Renal pelvis (tissue), 12 donors: ENCODE measurements at places on chromosomes 7 and 10.
A peak's percentile ranks its signal among the peaks of the same experiment; 100 is the strongest.

GRCh38 chr10:29946953-29947700 is 112.3 kb downstream of the JCAD start:
- no peak for DNase-seq

DNA sequence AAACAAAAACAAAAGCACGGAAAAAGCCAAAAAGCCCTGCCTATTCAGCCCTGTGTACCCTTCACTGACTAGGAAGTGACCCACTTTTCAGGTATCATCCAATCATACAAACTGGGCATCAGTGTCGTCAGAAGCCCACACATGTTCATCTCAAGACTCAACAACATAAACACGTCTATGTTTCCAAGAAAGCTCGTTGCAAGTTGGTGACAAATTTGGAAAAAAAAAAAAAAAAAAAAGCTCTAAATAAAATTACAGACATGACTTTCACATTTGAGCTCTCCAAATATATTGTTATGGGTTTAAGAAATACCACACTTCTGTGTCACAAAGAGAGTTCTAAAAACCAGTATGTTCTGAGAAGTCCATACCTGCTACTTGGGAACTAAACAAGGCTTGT is 204.7 kb upstream of the KLF14 start:
- DNase-seq, result no peak

DNA sequence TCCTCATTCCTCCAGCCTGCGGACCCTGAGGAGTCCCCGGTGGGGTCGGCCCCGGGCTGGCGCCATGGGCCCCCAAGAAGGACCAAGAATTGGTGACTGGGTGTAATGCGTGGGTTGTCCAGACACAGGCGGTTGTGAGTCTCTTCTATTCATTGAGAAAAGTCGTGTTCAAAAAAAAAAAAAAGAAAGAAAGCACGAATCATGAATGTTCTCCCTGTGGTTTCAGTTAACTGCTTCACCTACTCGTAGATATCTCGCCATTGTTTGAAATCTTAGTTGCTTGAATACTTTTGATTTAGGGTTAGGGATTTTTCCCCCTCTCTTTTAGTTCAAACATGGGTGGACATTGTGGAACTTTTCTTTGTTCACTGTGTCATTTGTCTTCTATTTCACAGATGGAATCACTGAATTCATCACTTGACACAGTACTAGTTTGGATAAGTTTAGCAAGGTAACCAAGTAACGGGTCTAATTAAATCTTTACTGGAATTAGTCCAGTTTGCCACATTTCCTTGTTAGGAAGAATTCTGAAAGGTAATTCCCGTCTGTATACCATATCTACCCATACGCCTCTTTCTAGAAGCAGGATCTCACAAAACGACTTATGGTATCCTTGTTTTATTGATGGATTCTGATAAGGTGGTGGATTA is 775 bp downstream of the STARD3NL start:
- DNase-seq, result peak; percentile 45

GRCh38 chr10:35876248-35876647 is 234.2 kb upstream of the FZD8 start:
- no peak for DNase-seq

DNA sequence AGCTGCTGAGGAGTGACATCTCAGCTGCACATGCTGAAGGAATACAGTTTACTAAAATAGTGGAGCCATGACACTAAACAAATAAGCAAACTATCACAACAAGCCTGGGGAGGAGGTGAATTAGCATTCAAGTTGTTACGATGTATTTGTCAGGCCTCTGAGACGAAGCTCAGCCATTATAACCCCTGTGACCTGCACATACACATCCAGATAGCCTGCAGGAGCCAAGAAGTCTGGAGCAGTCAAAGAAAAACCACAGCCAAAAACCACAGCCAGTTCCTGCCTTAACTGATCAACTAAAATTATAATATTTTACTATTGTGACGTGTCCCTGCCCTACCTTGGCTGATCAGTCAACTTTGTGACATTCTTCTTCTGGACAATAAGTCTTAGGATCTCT is 68.6 kb downstream of the NSUN6 start:
- no peak for DNase-seq

GRCh38 chr7:2205036-2205780 is 27.5 kb downstream of the MAD1L1 start:
- no peak for DNase-seq

DNA sequence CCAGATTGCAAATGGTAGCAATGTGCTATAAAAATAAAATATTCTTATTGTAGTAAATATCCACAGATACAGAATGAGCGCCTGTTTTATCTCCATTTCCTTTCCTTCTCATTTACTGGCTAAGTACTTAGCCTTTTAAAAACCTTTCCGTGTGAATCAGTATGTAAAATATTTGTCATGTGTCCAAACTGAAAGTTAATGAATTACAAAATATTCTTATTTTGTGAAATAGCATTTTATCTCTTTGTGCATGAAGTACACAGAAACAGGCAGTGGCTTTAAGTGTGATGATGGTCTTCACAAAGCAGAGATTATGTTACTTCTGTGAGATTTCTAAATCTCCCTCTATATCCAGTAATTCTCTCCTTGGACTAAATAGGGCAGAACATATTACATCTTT is 56.7 kb upstream of the KIAA1217 start:
- no peak for DNase-seq

- peak; percentile 88 for DNase-seq
These were observed 48.9 kb downstream of the DLG5 start for GRCh38 chr10:77877441-77878344.

DNA sequence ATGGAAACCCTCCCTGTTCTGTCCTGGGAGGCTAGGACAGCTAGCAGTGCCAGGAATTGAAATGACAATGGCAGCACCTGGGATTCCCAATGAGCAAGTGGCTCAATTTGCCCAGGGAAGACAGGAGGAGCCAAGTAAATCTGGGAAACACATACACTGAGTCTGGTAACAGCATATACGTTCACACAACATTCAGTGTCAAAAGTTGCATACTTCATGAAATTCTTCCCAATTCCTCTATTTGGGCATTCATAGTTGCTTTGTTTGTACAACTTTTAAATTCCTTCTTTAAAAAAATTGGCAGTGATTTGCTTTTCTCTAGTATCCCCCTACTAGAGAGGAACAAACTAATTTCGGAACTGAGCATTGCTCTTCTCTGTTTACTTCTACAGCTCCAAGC is 2.9 kb upstream of the FRMD4A start:
- no peak for DNase-seq

- DNase-seq, result no peak
These were observed 66.7 kb downstream of the PAX2 start for GRCh38 chr10:100811752-100812750.

DNA sequence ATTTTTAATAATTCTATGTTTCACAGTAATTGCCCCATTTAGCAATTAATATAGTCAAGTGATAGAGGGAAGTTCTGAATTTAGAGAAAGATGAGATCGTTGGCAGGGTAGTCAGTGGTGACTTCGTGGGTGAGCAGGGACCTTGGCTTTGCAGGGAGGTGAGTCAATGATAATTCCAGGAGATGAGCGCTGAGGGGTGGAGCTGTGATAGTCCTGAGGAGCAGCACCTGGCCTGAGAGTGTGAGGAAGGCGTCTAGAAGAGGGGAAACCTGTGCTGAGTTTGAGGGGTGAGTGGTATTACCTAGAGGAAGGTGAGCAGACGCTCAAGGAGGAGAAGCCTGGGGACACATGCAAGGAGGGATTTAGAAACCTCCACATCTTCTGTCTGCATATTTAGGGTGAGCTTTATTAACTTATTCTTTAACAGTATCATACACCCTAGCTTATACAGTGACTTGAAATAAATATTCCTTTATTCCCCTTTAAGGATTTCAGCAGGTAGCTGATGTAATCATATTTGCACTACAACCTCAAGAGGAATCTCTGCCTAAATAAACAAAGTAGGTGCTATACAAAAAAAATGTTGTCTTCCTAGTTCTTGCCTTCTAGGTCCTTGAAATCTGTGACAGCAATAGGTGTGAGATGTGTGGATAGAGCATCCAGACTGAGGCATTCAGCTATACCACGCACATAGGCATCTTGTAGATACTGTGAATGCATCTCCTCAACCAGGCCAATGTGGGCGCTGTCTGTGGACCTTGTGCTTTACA is 2.1 kb upstream of the TRIL start:
- no peak for DNase-seq

DNA sequence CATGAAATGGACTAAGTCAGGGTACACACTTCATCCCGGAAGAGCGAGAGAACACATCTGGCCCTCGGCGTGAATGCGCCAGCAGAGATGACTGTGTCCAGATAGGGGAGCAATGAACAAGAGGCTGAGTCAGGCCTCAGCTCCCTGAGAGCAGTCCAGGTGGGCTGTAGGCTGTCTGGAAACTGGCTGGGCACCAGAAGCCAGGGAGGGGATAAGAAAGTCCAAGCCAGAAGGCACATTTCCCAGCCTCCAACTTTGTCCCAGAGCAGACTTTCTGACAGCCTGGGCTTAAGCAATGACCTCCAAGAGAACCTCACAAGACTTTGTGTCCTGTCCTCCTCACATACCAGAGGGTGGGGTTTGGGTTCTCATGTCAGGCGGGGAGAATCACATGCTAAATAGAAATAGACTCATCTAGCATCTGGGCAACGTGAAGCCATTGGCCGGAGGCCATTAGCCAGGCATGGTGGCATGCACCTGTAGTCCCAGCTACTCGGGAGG is 157.2 kb downstream of the ARHGAP12 start:
- no peak for DNase-seq

- no peak for DNase-seq
These were observed 177.9 kb upstream of the BET1 start for GRCh38 chr7:94182066-94182465.

DNA sequence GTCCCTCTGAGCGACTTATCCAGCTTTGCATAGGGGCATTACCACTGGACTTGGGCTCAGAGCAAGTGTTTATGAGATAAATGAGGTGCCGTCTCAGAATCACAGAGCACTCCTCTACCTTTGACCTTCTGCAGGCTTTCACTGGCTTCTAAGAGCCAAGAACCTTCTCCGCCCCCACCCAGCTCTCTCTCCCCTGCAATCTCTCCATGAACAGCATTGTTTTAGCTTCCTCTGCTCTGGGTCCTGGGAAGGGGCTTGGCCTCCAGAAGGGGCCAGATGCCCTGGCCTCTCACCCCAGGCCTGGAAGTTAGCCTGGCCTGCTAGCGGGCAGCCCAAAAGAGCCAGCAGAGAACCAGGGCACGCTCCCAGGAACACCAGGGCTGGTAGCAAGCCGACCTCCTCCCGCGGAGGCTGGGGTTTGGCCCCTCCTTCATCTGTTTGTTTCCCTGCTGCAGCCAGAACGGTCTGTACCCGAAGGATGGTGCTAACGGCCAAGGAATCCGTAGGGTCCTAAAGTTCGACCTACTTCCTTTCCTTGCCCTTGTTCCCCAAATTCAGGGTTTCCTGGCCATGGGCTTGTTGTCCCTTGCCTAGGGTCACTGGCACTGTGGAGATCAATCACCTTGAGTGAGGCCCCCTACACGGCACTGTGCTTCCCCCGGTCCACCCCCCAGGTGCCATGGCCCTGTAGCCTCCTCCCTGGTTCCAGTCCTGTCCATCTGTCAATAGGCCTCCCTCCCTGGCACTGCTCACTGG is 18.7 kb upstream of the DDIT4 start:
- DNase-seq, result peak; percentile 77

- DNase-seq, result no peak
These were observed 270.7 kb downstream of the GALNT17 start for GRCh38 chr7:71402684-71403083.

DNA sequence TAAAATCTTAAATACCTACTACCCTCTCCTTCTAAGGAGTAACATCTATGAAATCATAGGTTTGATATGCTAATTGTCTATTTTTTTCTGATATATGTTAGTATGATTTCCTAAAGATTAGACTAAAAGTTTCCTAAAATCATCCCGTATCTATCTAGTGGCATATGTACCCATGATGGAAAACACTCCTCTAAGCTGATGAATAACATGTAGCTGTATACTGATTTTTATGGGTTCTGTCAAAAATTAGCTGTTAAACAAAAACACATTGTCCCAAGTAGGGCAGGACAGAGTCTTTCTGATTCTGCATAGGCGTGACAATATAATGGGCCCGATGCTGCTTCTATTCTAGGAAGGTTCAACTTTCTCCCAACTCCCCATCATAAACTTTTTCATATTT is 79.9 kb downstream of the ADAM22 start:
- DNase-seq, result no peak

- DNase-seq, result no peak
These were observed 957.8 kb downstream of the GATA3 start for GRCh38 chr10:9012312-9012711.

- DNase-seq, result no peak
These were observed 314.3 kb downstream of the HPSE2 start for GRCh38 chr10:98921316-98921715.

- DNase-seq, result no peak
These were observed 3.6 kb downstream of the TMEM254 start for GRCh38 chr10:80081801-80082750.

DNA sequence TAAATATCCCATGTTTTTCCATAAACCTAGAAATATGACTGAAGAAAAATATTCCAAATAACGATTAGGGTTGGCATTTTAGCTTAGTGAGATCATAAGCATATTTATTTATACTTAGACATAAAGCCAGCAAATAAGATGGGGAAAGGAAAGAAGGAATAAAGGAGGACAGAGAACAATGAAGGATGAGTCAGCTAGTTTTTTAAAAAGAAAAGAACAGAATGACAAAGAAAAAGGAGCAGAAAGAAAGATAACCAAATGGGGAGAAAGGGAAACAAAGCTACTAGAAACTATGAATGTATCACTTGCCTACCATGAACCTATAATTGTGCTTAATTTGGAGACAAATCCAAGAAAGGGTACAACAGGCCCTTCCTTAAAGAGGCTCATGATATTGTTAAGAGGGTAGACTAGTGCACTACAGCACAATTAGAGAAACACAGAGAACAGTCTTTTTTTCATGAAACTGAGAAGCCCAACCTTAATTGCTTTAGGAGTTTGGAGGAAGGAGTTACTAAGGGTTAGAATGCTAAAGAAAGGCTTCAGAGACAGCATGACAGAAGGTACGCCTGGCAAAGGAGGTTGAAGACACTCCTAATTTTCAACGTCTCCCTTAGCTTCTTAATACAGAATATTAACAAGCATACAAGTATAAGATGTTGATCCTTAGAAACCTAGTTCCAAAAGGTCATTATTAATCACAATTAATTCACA is 23.9 kb downstream of the HERPUD2 start:
- no peak for DNase-seq

DNA sequence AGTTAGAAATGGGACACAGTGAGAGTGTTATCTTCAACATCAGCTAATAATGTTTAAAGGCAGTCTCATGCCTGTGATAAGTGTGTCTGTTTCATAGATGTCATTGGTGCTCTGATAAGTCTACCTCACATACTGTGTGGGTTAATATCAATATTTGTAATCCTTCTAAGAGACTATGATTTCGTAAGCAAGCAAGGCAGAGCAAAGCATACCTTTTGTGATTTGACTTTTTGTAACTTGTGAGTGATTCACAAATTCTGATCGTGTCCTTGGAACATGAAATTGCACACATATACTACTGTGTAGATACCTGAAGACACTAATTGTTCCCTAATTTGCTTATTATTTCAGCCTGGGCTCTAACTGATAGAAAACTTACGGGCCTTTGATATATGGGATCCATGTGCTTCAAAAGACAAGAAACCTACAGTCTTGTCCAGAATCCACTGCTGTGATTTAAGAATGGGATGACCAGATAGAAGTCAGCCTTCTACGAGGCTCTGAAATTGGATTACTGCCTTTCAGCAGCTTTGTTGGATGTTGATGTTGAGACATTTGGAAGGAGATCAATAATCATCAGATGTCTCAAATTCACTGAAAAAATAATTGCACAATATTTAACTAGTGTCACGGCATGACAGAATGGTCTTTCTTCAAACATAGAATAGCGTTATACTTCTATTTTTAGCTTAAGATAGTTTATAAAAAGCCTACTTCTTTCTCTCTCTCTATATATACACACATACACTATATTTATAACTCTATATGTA is 63.2 kb upstream of the KLF6 start:
- DNase-seq, result no peak

- DNase-seq, result no peak
These were observed 655 bp downstream of the LMTK2 start for GRCh38 chr7:98107313-98107721.
